ENCODE measurements at places on chromosomes 13 and 19.

DNA sequence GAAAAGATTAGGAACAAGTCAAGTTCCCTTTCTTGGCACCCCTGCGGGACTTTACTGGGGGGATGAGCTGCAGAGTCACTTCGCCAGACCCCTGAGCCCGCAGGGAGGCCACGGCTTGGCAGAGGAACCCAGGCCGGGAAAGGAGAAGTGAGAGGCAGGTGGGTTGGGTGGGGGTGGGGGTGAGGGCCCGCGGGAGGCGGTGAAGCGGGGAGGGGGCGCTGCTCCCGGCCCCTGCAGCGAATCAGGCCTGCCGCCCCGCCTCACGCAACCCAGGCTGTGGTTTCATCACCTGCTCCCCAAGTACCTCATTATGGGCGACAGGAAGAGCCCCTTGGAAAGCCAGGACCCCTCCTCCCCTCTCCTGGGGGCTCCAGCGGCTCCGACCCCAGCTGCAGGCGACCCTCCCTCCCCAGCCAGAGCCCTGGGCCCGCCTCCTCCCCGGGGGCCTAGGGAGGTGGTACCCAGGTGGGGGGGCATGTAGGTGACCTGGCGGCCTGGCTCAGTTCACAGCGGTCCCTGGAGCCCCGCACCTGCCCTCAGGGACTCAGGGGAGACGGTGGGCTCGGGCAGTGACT lies 9.5 kb downstream of the MEF2B start:
- no peak for DNase-seq

DNA sequence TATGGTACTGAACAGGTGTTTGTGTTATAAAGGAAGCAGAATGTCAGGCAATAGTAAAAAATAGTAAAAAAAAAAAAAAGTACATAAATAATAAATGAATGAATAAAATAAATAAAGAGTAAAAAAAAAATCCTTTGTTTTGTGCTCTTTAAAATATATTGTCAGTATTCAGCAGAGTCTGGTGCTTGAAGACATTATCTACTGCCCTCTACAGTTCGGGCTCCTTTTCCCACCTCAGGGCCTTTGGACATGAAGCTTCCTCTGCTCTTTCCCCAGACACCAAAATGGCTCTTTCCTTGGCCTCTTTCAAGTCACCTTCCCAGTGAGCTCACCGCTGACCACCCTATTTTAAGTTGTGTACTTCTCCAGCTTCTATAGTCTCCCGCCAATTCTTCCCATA lies 137.5 kb downstream of the TNFRSF19 start:
- no peak for DNase-seq

DNA sequence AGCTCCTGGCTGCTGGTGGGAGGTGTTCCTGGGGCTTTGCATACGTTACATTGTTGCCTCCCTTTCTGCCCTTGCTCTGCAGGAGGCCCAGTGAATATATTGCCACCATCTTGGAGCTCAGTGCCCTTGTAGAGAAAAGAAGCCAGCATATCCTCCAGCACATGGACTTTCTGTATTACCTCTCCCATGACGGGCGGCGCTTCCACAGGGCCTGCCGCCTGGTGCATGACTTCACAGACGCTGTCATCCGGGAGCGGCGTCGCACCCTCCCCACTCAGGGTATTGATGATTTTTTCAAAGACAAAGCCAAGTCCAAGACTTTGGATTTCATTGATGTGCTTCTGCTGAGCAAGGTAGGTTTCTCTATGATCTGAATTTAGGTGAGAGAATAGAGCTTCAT lies 10.5 kb downstream of the CYP4F12 start:
- no peak for DNase-seq

DNA sequence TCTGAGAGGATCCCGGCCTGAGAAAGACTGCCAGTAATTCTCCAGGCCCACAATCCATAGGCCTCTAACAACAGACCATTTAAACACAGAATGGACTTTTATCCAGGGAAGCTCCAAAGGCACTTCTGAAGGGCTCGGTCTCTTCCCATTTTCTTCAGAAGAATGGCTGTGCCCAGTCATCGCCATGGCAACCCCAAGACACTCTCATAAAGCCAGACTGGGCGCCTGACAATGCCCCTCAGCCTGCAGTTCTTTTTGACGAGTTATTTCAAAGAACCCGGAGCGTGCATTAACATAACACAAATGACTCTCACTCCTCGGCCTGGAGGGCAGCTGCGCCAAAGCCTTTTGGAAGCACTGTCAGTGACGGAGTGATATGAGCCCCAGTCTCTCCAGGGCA lies 61.0 kb downstream of the RASA3 start:
- DNase-seq = no peak

GRCh38 chr13:51590971-51591627 lies 6.8 kb downstream of the WDFY2 start:
- DNase-seq = no peak

DNA sequence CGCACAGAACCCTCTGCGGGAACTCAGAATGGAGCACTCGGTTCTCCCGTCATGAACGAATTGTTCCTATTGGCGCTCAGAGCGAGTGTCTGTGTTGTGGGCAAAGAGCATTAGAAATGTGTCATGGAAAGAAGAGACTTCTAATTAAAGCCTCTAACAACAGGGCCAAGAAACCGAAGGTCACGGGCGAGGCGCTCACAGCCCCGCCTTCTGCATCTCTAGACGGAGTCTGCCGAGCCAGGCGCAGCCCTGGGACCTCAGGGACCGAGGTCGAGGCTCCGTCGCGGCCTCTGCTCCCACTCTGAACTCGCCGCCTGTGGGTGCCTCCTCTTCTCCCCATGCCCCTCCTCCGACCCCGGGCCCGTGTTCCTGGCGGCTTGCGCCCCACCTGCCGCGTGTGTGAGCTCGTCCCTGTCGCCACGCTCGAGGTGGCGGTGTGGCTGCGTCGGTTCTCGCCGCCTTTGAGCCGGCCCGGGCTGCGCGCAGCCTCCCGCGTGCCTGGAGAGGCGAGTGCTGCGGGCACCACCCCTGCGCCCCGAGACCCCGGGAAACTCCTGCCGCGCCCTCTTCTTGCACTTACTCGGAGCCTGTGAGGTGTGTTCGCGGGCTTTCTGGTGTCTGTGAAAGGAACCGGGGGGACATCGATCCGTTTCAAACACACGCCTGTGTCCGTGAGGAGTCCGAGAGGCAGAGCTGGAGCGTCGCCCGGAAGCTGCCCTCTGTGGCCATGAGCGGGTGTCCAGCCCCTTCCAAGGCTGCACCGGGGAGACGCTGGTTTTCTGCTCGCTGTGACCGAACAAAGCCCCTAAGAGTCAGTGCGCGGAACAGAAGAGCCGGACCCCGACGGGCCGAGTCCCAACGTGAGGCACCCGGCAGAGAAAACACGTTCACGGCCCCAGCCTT lies 45.4 kb upstream of the SPACA7 start:
- DNase-seq = no peak

DNA sequence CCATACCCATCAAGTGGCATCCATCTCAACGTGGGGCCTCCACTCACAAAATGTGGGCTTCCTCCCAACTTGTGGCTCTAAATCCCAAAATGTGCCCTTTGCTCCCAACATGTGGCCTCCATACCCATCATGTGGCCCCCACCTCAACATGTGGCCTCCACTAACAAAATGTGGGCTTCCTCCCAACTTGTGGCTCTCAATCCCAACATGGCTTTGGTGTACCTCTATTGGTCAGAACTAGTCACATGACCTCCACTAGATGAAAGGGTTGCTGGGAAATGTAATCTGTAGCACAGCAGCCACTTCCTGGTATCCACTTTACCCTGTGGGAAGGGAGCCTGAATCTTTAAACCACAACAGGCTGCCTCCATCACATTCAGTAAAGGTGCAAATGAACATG lies 10.1 kb upstream of the ACER1 start:
- no peak for DNase-seq

DNA sequence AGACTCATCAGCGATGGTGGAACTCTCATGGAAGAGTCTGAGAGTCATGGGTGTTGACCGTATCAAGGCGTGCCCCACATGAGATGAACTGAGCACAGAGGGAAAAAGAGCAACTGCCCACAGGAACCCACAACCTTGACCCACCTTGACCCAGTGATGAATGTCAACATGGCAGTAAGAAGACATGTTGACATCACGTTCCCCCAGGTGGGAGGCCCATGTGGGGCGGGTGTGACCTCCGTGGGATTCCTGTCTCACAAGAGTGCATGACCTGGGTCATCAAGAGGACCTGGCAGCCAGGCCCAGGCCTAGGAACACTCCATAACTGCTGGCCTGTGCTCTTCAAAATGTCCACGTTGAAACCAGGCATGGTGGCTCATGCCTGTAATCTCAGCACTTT lies 45.8 kb downstream of the EPS15L1 start:
- no peak for DNase-seq

DNA sequence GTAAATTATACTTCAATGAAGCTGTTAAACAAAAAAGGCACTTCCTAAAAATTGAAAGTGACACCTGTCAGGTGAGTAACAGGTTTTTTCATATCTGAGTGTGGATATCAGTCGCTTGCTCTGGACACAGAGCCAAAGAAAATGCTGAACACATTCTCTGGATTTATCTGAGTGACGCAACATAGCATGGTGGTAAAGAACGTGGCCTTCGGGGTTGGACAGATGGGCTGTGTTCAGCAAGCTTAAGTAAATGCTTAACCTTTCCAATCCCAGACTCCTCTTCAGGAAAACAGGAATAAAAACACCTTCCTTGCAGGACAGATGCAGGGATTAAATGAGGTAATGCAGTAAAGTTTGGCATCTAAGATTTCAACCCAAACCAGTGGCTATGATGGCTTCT lies 132.0 kb downstream of the FOXO1 start:
- no peak for DNase-seq

- no peak for DNase-seq
Measured at GRCh38 chr13:110425444-110425780, 118.3 kb downstream of the COL4A2 start.

- peak; percentile 80 for DNase-seq
Measured at GRCh38 chr13:20566468-20566897, 474 bp upstream of the IFT88 start.

- no peak for DNase-seq
Measured at GRCh38 chr13:53311561-53311960, 282.9 kb downstream of the OLFM4 start.

- no peak for DNase-seq
Measured at GRCh38 chr19:938233-938923, 12.5 kb downstream of the ARID3A start.

- no peak for DNase-seq
Measured at GRCh38 chr19:53644061-53644816, 12.4 kb downstream of the DPRX start.

- DNase-seq = no peak
Measured at GRCh38 chr19:45347570-45348366, 7.2 kb downstream of the KLC3 start.

DNA sequence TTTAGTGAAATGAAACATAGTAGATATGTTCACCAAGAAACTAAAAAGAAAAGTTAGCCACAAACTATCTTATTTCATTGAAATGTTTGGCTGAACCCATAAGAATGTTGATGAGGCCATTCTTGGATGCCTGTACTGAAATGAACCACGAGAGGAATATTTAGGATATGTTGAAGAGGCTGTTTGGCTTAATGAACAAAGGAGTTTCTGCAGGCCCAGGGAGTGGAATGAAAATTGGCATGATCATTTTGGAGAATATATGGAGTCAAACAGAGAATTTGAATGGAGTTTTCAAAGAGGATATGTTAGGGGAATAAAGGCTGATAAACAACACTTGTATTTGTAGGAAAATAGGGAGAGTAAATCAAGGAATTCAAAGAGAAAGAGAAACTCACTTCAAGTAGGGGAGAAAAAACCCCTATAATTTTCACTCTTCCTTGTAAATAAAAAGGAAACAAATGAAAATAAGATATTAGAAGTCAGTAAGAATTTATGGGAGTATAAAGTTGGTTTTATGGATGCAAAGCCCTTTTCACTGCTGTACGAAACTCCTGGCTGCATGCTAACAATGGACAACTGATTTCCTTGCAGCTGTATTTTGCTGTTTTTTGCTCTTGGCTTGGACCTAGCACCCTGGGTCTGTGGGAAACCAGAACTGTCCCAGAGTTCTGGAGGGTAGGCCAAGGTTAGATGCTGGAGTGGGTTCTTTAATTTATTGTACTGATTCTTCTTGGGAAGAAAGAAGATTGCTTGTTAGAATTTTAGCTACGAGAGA lies 36.5 kb downstream of the KL start:
- no peak for DNase-seq

DNA sequence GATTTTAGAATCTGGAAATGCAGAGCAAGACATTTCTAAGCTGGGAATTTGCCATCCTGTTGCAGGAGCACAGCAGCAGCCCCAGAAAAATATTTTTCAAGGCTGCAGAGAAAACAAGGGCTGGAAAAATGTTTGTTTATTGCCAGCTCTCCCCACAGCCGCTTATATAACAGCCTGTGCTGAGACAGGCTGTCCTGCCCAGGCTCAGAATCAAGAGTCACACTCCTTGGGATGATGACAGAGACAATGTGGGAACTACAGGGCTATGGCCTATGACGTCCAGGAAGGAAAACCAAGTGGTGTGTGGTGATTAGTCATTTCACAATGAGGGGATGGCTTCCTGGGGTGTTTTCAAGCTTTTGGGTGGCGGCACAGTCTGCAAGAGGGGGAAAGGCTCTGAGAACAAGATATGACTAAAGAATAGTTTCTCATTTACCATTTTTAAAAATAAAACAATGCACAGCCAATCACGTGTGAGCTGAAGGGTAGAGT lies 136.3 kb upstream of the SERP2 start:
- peak; percentile 25 for DNase-seq

DNA sequence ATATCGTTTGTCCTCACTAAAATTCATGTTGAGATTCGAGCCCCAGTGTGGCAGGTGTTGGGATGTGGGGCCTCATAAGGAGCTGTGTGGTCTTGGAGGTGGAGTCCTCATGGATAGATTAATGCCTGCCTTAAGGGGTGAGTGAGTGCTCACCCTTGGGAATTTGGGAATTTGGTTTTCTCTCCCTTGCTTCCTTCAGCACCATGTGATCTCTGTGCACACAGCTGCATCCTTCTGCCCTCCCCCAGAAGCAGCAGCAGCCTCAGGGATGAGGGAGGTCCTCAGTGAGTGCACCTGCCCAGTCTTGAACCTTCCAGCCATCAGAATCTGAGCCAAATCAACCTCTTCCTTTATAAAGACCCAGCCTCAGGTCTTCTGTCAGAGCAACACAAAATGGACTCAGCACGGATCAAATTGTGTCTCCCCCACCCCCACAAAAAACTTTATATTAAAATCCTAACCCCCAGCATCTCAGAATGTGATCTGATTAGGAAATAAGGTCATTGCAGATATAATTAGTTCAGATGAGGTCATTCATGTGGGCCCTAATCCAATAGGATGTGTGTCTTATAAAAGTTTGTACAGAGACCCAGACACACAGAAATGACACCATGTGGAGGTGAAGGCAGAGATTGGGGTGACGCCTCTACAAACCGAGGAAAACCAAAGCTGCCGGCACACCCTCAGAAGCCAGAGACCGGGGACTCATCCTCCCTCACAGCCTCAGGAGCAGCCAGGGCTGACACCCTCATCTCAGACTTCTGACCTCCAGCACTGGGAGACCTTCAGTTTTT lies 12.9 kb downstream of the CYTH2 start:
- no peak for DNase-seq
